NCI-H526 treated with DMSO at 0.1 percent for 48 hours (cell line): ENCODE measurements at places on chromosomes 4 and X.

DNA sequence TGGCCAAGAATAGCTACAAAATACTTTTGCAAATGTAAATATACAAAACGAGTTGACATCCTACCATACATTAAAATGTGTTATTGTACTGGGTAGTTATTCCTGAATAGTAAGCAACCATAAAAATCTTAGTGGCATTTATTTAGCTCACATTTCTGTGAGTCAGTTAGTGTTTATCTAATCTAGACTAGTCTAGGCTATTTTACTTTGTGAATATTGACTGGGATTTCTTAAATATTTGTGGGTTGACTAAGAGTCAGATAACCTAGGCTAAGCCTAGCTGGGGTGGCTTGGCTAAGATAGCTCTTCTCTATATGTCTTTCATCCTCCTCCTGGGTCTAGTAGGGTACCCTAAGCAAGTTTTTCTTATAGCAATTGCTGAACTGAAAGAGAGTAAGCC, 543.8 kb upstream of the DIAPH2 start:
- DNase-seq = no peak

DNA sequence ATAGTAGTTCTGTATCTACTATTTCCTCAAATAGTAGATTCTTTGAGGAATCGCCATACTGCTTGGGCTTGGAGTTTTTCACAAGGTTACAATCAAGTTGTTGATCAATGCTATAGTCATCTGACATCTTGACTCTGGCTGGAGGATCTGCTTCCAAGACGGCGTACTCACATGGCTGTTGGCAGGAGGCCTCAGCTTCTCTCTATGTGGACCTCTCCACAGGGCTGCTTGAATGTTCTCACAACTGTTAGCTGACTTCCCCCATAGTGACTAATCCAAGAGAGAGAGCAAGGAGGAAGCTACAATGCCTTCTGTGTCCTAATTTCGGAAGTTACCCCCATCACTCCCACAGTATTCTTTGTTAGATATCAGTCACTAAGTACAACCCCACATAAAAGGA, 10.3 kb downstream of the EGFL6 start:
- no peak for DNase-seq

- DNase-seq = no peak
These were observed 203.6 kb upstream of the AGTR2 start for GRCh38 chrX:115966920-115967319.

DNA sequence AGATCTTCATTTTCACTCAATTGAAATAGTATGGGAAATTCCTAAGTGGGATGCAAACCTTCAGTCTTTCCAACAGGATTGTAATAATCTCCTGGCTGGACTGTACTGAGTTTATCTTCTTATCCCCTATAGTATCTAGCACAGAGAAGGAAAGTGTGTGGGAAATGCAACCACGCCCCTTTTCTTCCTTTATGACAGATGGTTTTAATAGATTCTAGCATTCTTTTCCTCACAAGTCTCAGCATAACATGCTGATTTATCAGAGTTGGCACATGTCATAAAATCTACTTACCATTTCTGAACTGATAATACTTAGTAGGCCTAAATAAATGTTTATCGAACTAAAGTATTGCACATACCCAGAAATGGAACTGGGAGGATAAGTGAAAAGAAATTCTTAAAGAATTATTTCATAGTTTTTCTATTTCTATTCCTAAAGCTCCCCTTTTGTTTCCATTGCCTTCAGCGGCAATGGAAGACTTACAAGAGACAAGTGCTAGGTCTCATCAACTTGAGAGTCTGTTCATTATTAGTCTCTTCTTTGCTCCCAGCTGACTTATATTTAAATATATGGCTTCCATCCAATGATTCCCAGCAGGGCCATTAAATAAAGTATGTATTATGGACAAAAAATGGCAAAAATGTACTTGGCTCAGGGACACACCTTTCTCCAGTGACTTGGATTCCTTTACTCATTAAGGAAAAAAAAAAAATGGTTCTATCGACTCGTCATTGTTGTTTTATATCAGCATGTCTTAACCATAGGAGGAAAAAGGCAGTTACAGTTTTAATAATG, 484.5 kb downstream of the IL1RAPL1 start:
- DNase-seq = no peak

- no peak for DNase-seq
These were observed 24.4 kb upstream of the RP2 start for GRCh38 chrX:46812445-46812844.

DNA sequence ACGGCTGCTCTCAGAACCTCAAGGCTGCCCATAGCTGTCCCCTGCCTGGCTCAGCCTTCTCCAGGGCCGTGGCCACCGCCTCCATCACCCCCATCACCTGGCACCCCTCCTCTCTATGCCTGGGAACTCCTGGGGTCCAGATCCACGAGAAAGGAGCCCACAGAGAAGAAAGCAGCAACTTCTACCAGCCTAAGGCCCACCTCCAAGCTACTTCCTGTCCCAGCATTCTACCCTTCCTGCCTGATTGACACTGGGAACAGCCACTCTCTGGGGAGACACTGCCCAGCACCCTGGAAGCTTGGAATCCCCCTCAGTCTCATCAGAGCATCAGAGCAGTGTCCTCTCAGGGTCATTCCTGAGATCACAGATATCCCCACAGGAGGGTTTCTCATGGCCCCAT, 36.9 kb upstream of the PROM1 start:
- no peak for DNase-seq

DNA sequence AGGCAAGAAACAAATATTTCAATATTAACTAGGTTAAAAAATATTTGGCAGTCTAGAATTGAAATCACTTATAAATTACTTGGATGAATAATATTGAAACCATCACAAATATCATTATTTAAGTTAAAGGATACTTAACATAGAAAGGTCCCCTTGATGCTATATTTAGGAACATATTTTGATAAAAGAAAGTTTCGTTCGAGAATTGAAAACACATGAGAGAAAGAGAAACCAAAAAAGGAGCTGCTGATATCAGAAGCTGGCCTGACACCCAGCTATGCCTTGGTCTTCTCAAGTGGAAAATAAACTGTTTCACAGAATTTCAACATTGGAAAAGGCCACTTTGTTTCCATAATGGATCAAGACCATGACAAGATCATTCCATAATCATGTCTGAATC, 762.4 kb downstream of the DMD start:
- DNase-seq = no peak

DNA sequence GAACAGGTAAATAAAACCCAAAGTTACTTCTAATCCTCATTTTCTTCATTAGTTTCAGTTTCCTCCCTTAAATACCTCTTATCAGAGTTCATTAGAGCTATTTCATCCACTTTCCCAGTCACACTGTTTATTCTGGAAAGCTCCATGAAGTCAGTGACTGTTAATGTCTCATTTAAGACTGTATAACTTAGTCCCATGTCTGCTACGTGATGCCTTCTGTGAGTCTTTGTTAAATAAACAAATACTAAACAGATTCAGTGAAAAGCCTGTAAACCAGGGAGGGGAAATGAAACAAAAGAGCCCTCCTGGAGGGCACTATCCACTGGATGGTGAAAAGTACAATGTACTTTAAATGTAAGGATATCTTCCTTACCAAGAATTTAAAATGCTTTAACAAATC, 24.7 kb downstream of the ACE2 start:
- DNase-seq = no peak
